Inflammatory macrophage treated with lipopolysaccharide for 1 hour (primary cell): ENCODE measurements at places on chromosomes 1 and 21.

DNA sequence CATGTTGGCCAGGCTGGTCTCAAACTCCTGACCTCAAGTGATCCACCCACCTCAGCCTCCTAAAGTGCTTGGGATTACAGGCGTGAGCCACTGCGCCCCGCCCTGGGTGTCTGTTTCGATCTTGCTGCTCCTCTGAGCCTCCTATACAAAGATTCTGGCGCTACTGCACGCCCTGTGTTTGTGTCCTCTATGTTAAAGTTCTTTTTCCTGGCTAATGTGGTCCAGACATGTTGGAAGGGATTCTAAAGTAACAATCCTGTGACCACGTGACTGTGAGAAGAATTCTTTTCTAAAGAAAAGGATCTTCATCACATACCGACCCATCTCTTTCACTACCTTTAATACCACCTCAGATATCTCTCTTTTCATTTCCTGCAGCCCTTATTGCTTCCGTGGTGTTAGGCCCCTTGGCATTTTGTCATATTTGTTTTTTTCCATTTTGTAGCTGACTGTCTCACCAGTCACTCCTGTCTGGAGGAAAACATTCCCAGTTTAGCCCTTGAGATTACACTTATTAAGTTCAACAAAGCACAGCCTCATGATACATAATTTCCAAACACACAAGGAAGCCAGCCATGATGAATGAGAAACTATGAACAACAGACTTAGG is 27.2 kb upstream of the ENO1 start:
- no peak for DNase-seq

GRCh38 chr21:30340714-30341573 is 3.5 kb upstream of the KRTAP27-1 start:
- DNase-seq = peak; percentile 3

DNA sequence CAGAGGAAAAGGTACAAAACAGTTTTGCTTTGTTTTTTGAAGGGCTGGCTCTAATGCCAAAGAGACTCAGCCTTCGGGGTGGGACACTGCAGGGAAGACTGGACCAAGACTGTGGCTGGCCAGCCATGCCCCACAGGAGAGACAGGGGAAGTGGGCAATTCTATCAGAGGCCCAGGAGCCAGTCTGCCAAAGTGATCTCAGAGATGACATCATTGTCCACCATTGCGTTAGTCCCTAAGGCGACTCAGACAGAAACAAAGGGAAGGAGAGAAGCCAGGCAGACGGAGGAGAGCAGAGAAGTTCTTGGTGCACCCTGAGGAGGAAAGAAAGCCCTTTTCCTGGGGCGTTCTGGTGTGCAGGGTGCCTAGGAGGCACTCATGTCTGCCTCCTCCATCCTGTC is 26.4 kb downstream of the OPTC start:
- peak; percentile 76 for DNase-seq

- no peak for DNase-seq
Observed at GRCh38 chr21:26067836-26068594, 102.6 kb downstream of the APP start.

- DNase-seq = peak; percentile 64
Observed at GRCh38 chr1:6093071-6093470, 47.4 kb downstream of the KCNAB2 start.

DNA sequence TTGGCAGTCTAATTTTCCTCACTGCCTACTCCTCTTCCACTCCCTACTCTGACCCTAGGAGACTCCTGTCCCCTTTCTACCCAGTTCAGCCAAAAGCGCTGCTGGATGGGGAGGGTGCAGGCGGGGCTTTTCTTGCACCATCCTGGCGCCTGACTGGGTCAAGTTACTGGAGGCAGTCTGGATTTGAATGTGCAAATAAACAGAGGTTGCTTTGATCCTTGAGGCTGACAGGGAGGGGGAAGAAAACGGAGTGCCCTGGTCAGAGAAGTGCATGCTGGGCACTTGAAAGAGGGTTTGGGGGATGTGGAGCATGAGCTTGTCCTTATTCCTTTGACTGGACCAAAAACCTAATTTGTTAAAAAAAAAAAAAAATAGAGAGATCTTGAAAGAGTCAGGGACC is 76.8 kb upstream of the SOX13 start:
- DNase-seq = no peak
